ENCODE measurements at places on chromosomes 5 and 9.
A peak's percentile ranks its signal among the peaks of the same experiment; 100 is the strongest.

GRCh38 chr9:137694236-137694959 is 75.6 kb downstream of the EHMT1 start:
- no peak for DNase-seq

- DNase-seq, result no peak
These were observed 600 bp downstream of the ERCC6L2 start for GRCh38 chr9:95876138-95876444.

- DNase-seq, result no peak
These were observed 49.4 kb downstream of the KCNIP1 start for GRCh38 chr5:170553218-170553617.

GRCh38 chr5:161403996-161404395 is 142.5 kb downstream of the GABRB2 start:
- no peak for DNase-seq

GRCh38 chr5:443239-444151 is 519 bp downstream of the EXOC3 start:
- DNase-seq, result no peak

DNA sequence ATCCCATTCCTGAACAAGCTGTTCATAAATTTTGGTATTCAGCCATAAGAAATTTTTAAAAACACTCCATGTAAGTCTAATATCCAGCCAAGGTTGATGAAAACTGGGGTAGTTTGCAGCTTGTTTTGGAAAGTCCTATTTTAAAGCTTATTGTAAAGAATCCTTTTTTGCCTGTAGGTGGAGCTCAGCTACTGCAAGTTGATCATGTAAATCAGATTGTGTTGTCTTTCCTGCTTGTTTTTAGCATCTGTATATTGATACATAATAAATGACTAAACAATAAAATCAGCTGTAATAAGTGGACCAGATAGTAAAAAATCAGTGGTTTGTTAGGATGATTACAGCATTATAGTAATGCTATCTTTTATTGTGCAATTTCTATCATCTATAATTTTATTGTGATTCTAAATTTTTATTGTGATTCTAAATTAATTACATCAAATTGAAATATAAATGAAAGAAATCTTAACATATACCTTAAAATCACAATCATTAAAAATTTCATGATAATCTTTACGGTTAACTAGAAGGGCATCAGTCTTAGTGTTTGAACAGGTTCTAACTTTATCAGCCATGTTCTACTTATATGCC is 42.4 kb downstream of the CWC27 start:
- no peak for DNase-seq

DNA sequence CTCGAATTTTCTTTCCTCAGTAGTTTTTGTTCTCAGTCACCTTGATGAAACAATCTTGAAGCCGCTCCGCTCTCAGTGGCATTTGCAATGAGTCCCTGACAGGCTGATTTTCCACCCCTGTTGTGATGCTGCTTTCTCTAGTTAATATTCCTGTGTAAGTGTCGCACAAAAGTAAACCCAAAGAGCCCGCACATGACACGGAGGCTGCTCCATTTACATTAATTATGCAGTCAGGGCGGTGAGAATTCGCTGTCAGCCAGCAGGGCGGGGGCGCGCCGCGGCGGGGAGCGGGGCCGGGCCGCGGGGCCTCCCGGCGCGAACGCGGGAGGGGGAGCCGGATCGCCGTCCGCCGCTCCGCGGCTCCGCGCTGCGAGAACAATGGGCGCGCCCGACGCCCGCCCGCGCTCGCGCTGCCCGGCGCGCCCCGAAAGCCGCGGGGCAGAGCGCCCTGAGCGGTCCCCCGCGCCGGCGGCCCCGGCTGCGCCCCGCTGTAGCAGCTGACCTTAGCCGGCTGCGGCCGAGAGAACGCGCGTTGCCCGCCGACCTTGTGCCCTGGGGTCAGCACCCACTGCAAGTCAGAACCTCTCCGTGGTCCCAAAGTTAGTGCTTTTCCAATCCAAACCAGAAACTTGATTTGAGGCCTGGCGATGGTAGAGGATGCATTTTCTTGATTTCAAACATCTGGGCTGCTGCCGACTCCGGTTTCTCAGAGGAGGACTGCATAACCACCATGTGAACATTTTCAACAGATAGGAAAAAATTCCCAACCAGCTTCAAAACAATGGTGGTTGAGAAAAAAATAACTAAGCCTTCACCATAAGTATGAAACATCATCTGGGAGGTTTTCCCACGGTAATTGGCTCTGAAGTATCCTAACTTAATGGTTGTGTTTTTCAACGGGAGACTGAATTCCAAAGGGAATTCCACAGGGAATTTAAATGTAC is 142.6 kb downstream of the PBX3 start:
- no peak for DNase-seq

- peak; percentile 32 for DNase-seq
These were observed 71.2 kb downstream of the RAPGEF1 start for GRCh38 chr9:131668439-131669268.

GRCh38 chr5:162068412-162068811 is 839 bp downstream of the GABRG2 start:
- DNase-seq, result no peak

GRCh38 chr5:31954091-31954490 is 220.0 kb downstream of the GOLPH3 start:
- no peak for DNase-seq

DNA sequence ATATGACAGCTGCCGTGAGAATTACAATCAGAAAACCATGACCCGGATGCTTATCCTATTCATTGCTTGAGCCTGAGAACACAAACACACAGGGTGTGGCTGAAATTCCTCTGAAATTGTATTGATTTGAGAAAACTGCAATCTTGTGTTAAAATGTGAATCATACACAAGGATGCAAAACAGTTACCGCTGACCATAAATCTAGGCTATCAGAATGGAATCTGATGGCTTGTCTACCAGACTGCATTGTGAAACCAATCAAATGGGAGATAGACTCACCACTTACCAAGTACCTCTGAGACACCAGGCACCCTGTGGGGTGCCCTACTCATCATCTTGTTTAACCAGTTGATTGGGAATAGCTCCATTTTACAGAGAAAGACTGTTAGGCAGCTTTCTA is 188.7 kb upstream of the MSX2 start:
- DNase-seq, result no peak

GRCh38 chr5:59001154-59001553 is 418.3 kb downstream of the RAB3C start:
- DNase-seq, result no peak

GRCh38 chr9:76891874-76892273 is 14.0 kb downstream of the PRUNE2 start:
- no peak for DNase-seq

- no peak for DNase-seq
These were observed 247.4 kb upstream of the RASA1 start for GRCh38 chr5:87020099-87020934.

DNA sequence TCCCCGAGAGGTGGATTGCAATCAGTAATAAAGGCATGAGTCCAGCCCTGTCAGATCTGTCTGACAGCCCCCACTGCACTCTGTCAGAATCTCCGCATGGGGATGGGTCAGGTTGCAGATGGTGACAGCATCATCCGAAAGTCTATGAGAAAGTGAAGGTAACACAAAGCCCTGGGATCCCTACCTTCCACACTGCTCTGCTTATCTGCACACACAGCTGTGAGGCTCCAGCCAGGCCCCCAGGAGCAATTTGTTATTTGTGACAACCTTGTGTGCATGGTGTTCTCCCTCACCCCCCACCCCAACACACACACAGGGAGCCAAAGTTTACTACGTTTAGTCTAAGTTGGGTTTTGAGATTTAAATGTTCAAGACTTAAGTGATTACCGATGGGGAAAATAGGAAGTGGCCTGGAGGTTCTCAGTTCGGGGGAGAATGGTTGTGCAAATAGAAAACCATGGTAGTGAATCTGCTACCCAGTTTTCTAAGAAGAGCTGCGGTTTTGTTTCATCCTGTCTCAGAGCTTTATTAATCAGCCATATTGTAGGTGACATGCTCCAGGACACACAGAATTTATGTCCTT is 92.7 kb downstream of the SV2C start:
- no peak for DNase-seq

- DNase-seq, result no peak
These were observed 22.7 kb upstream of the ANXA6 start for GRCh38 chr5:151180291-151180690.

DNA sequence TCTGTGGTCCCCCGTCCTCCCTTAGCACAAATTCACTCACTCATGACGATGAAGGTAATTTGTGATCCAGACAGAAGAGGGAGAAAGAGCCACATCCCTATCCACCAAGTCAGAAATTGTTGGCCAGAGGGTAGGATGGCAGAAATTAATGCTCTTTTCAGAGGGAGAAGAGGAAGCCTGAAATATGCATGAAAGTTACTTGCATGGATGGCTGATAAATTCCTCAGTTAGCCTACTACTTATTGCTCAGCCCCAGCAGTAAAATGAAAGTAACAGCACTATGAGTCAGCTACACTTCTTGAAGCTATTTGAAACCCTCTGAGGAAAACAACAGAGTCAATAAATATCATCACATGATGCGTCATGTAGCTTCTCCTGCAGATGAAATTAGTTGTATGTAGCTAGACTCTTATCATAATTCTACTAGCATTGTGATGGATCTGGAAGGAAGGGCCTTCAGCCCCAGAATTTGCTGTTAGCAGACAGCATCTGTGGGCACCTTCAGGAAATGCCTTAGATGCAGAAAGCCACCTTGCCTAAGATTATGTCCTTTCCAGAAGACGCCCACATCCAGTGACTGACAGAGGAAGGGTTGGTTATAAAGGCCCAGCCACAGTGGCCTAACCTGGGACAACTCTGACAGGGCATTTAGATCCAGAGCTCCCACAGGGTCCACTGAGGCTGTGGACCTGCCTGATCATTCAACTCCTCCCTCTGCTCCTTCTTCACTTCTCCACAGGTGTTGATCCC is 81.2 kb upstream of the CCDC112 start:
- DNase-seq, result no peak

DNA sequence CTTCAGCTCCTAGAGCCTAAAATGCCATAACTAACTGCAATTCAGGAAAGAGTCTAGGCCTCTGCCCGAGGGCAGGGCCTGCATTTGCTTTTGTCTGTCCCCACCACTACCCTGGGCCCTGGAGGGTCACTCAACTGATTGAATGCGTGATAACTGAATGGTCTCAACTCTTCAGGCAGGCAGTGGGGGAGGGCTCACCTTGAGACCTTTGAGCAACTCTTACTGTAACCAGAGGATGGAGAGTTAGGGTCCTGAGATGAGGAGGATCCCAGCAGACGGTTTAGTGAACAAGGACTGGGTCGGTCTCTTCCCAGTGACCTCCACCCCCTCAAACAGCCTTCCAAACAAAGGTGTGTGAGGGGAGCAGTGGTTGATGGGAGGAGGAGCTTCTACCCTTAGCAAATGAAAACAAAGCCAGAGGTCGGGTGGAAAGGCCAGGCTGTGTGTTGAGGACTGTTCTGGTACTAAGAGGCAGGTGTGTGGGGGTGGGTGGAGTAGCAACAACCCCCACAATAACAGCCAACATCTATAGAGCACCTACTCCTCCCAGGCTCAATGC is 59.4 kb downstream of the CXXC5 start:
- DNase-seq, result no peak

- DNase-seq, result peak; percentile 61
These were observed 1.7 kb downstream of the CAMSAP1 start for GRCh38 chr9:135905380-135906258.

DNA sequence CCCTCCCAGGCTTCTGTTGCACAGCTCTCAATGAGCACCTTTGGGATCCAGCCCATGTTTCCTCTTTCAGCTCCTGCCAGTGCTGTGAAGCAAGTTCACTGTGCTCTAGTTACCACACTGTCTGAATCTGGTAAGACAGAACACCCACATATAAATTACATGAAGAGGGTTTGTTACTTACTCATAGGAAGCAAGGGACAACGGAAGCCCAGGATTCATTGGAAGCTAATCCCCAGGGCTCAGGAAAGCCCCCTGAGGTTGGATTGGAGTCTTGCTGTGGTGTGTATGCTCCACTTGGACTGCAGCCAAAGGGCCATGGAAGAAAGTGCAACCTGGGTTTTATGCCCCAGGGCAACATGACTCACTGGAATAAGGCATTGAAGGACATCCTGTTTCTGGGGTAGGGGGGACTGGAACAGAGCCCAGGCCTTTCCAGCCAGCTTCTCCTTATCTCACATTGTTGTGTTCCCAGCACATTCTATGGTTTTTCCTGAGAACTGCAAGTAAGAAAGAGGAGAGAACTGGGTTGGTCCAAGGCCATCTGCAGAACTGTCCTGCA is 15.6 kb upstream of the CLK4 start:
- no peak for DNase-seq

- DNase-seq, result no peak
These were observed 210.6 kb upstream of the ZNF608 start for GRCh38 chr5:124957063-124957462.

DNA sequence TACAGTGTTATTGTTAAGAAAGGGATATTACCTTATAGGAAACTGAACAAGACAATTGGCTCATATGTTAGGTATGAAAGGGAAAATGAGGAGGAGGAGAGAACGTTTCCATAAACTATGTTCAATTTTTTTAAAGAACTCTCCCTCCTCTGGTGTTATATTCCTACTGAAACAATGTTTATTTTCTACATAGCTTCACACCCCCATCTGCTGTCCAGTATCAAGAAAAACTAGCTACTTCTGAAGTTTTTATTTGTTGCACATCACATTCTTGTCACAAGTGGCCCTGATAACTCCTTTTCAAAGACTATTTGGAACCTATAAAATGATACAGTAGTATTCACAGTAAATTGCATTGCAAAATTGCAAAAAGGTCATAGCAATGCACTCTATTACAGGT is 223.4 kb upstream of the FAM174A start:
- DNase-seq, result no peak

DNA sequence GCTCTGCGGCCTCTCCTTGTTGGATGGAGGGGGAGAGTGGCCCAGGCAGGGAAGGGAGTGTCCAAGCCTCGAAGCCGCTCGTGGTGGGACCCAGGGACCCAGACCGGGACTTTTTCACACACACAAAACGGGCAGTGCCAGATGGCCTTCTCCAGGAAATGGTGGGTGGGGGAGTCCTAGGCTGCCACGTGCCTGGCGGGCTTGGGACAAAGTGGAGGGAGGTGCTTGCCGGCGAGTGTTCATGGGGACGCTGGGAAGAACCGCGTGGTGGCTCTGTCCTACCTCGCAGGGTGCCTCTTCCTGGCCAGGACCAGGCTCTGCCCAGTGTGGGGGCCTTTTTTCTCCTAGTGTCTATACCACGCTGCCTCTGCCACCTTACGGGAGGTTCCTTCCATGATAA is 155.0 kb upstream of the COL5A1 start:
- DNase-seq, result no peak

GRCh38 chr9:112032009-112032408 is 135.4 kb downstream of the UGCG start:
- no peak for DNase-seq

- DNase-seq, result no peak
These were observed 71.2 kb downstream of the MROH2B start for GRCh38 chr5:40999966-41000365.

- no peak for DNase-seq
These were observed 365.3 kb downstream of the BNC2 start for GRCh38 chr9:16505199-16505598.

GRCh38 chr5:38556599-38557307 is at the start of gene LIFR:
Gene LIFR, minus strand, starts transcription at chr5:38556646. Its CDS starts 25,999 bp downstream, at chr5:38530647.
- peak; percentile 17 for DNase-seq

GRCh38 chr9:79799691-79800335 is 228.0 kb downstream of the TLE4 start:
- DNase-seq, result no peak

GRCh38 chr5:91885291-91886265 is 502.5 kb upstream of the ARRDC3 start:
- no peak for DNase-seq
